ENCODE measurements at places on chromosomes 4 and X.

GRCh38 chr4:48366611-48367010 lies 25.3 kb downstream of the SLAIN2 start:
- DNase-seq = no peak

DNA sequence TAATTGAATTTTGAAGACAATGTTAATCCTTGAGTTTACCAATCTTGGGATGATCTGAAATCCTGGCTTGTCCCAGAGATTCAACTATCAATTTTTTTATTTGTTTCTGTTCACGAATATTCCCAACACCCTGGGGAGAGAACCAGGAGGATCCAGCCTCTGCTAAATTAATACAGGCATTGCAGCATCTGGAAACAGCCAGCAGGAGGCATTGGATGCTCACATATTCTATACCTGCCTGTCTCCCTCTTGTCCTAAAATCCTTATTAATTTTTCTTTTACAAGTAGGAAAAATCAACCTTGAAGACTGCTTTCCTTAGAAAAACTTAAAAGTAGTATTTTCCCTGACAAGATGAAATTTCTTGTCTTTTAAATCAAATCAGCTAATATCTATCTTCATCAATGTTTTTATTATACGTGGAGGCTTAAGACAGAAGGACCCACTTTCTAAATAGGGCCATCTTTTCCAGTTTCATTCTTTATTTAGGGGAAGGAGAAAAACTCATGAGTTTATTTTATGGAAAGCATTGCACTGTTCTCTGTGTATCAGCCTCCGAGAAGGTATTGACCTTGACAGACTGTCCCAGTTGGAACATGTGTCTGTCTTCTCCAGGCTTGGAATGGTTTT lies 102.4 kb downstream of the CLNK start:
- peak; percentile 36 for DNase-seq

DNA sequence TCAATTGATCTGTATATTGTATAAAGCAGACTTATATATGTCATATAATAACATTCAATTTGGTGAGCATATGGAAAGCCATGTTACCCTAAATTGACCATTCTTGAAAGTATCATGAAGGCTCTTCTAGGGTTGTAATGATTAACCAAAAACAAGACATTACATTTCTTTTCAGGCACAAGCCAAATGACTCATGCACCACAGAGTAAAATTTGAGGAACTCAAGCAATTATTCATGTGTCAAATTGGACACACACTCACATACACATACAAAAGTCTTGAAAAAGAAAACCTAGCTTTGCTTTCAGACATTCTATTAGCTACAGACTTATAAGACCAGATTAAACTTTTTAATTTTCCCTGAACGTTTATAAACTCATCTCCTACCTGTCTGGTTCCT lies 146.5 kb upstream of the PCDH18 start:
- no peak for DNase-seq

DNA sequence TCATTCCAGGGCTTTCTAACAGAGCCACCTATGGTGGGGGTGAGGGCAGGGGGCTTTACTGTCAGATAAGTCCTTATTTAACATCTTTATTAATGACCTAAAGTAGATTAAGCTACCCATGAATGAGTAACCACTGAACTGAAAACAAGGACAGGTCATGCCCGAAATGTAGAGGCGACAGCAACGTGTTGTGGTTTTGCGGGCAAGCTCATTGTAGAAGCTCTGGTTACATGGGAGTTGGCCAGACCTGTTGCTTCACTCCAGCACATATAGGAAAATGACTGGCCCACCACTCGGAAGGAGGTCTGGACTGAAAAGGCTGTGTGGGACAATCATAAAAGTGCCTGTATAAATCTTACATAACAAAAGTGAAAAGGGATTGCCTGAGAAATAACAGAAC lies 109.6 kb upstream of the NDP start:
- no peak for DNase-seq

DNA sequence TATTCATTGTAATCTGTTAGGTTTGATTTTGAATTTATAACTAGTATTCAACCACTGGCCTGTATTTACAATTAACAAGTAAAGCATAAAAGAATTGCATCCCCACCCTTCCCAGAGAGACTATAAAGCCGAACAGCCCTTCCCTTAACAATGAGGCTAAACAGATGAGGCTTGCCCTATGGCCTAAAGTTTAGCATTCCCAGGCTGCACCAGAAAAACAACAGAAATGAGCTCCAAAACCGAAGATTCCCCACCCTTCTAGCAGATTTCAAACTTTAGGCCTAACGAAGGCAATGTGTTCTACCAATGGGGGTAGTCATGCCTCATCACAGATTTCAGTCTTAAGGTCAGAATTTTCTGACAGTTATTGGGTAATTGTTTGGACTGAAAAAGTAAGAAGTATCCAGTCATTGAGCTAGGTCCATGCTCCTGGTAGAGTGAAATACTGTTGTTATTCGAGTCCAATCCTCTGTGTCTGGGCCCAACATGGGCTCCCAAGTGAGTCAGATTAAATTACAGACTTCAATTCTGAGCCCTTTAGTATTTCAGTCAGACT lies 197.6 kb downstream of the ANTXR2 start:
- DNase-seq = no peak

Measured in RWPE1 (cell line).